T-helper 17 cell (primary cell): ENCODE measurements at places on chromosomes 1 and 21.

- no peak for DNase-seq
These were observed 30.0 kb downstream of the BCAS2 start for GRCh38 chr1:114551400-114551799.

DNA sequence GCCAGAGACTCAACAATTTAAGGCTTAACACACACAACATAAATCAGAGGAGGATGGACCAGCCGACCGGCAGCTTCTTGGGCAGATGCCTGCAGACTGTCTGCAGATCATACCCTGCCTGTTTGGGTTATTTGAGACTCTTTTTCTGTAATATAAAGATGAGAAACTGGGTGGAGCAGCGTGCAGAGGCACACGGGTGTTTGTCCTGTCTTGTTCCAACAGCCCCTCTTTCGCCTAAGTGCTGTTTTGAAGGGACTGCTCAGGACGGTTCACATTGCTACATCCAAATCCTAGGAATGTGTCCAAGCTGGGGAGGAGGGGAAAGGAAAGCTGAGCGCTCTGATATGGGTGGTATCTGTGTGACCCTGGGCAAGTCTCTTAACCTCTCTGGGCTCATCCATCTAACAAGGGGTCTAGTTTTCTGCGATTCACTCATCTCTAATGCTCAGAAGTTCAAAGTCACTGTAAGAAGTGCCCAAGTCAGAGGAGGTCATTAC is 149.9 kb downstream of the CLIC6 start:
- no peak for DNase-seq

GRCh38 chr21:17051054-17051453 is 461.8 kb upstream of the CXADR start:
- DNase-seq, result no peak

- DNase-seq, result peak; percentile 56
These were observed 17.9 kb downstream of the SLC9A1 start for GRCh38 chr1:27136998-27137542.

DNA sequence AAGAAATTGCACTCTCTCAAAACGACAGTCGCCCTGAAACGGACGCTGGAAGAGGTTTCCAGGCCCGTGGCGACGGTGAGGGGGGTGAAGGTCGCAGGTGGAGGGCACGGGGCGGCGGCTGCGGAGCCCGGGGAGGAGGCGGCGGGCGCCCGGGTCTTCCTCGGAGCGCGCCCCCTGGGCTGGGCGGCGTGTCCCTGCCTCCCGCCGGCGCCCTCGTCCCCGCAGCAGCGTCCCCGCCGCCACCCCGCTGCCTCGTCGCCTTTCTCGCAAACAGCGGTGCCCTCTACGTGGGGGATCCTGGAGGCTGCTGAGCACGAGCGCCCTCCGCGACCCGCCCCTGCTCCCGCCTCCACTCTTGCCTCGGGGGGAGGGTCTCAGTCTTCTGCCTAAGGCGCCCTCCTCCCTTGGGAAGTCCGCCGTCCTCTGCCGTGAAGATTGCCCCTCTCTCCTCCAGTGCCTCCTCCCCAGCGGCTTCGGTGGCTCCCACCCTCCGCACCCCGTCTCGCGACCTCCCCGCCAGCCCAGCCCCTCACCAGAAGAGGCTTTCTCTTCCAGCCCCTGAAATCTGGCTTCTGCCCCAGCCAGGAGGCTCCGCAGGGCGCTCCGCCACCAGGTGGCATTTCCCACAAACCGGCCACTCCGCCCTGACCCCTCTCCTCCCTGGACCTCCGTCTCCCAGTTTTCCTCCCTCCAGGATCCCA is 227.4 kb downstream of the SDCCAG8 start:
- DNase-seq, result no peak

DNA sequence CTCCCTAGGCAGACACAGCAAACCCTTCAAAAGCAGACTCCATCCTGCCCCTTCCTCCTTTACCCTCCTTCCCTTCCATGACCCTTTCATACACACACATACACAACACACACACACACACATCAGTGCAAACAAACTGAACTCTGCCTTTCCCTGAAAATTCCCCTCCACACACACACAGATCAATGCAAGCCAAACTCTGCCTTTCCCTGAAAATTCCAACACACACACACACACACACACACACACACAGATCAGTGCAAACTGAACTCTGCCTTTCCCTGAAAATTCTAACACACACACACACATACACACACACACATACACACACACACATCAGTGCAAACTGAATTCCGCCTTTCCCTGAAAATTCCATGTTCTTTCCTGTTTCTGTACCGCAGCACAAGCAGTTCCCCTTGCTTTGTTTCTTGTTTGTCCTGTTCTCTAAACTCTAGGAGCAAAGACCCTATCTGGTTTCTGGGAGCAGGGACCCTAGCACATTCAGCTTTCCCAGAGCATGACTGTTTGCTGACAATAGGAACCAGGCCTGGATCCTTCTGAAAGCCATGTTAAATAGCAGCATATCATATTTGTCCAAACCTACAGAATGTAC is 91.0 kb downstream of the PTPN14 start:
- DNase-seq, result no peak

- no peak for DNase-seq
These were observed 1639.3 kb downstream of the KCNT2 start for GRCh38 chr1:194968916-194969315.

DNA sequence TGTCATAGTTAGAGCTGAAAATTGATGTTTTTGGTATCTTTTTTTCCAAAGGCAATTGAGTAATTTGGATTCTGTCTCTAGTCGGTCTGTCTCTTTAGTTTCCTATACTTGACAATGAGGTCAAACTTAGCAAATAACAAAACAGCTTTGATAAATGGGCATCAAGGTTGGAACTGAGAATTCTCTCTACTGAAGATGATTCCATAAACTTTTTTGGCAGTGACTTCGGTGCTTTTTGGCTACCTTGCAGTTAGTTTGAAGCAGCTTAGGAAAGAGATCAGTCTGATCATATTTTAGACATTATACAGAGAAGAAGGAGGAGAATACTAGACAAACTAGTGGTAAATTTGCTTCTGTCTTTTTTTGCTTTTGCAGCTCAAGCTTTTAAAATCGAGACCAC is 559 bp downstream of the VCAM1 start:
- no peak for DNase-seq

- no peak for DNase-seq
These were observed 19.0 kb downstream of the KDM4A start for GRCh38 chr1:43668956-43669355.

DNA sequence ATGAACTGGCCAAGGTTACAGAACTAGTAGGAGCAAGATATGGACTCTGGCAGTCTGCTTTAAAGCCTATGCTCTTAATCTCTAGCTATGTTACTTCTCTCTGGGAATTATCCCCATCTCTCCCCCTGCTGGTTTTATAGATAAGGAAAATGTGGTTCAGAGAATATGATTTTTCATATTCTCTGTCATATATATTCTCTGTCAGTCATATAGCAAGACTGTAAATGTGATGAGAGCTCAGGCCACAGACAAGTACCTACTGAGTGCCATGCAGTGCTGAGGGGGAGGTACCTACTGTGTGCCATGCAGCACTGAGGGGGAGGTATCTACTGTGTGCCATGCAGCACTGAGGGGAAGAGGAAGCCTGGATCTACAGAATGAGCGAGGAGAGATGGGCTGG is 220.3 kb upstream of the FGGY start:
- DNase-seq, result no peak

DNA sequence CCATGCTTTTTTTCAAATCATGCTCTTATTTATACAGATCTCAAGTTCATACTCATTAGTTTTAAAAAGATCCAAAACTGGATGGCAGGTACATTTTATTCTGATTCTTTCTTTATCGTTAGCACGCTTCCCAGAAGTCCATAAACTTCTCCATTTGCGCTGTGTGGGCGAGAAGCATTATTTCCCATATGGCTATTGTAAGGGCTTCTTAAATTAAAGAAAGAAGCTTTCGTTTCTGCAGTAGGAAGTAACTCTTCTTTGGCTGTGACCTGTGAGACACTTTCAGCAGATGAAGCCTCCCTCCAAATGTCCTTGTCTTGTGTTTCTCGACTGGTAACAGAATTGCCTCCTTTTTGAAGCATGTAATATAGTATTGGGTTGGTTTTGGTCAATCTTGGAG is 100.2 kb downstream of the NRIP1 start:
- DNase-seq, result no peak

DNA sequence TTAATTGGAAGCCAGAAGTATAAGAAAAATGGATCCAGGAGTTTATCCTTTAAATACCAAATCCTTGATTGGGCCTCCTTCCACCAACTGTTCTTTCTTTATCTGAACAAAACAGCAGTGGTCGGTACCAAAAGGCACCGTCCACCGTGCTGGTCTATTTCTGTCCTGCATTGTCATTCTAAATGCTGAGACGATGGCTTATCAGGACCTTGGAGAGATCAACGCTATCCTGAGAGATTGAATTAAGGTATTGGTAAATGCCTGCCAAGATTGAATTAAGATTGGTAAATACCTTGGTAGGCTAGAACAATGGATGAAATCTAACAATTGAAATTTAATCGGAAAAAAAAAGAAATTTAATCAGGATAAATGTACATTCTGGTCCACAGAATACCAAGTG is 73.4 kb upstream of the SOD1 start:
- DNase-seq, result no peak

DNA sequence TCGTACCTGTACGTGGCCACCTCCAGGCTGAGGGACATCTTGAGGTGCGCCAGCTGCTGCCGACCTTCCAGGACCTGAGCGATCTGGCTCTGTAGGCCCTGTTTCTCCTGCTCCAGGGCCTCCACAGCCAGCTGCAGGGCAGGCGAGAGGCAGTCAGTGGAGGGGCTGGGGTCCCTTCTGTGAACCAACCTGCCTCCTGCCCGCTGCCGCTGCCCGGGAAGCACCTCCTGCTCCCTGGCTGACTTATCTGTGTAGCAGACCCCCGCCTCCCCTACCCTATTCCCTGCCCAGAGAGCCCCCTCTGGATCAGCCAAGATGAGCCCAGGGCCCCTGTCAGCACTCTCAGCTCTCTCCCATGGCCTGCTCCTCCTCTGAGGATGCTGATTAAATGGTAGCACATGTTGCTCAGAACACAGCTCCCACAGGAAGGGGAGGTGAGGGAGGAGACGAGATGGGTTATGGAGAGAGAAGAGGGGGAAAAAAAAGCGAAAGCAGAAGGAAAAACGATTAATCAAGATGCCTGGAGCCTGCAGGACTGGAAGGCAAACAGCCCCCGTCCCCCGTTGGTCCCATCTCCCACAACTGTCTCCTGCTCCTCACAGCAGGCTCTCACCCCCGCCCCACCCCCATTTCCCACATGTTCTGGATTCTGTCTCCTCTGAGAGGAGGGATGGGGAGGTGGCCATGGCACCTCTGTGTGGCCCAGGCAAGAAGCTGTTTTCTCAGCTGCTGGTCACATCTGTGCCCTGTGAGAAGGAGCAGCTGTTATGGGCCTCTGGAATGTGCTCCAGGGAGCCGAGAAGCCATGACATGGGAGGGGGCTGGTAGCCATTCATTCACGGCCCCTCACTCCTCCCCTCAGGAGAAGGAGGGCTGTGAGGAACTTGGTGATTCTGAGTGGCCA is 1.7 kb downstream of the NES start:
- DNase-seq, result no peak

DNA sequence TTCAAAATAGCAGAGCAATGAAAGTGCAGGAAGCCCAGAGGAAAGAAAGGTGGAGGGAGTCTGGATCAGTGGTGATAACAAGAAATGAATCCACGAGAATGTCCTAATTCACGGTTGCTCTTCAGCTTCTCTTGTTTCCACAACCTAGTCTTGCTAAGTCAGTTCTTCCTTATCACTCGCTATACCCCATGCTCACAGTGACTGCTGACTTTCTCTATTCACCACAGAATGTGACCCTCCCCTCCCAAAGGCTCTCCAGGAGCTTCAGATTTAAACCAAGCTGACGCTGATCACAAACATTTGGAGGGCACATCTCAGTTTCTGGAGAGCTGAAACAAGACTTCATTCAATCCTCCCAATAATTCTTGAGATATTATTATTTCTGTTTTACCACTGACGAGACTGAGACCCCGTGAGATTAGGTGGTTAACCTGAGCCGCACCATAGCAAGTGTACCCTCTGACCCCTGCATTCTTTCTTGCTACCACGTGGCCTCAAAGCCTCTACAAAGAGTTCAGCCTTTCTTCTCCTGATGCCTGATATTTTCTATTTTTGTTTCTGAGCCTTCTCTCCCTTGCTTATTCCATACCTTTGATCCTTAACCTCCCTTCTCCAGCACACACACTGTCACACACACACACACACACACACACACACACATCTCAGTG is 10.7 kb upstream of the CCN1 start:
- DNase-seq, result no peak

GRCh38 chr1:25863486-25864262 is 4.4 kb upstream of the AUNIP start:
- no peak for DNase-seq

DNA sequence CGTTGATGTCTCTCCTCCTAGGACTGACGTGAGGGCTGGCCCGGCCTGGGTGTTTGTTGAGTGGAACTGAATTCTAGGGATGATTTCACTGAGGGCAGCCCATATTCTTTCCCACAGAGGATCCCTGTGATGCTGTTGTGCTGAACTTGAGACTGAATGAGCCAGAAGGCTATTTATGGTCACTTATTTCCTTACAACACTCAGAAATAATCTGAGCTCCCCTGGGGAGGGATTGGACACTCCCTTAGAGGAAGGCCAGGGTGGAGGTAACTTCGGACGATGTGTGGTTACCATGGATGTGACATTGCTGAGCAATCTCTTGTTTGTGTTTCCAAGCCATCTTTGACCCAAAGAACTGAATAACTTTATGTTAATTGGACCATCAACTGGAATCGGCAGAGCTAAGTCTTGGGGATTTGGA is 5.1 kb upstream of the TMCO4 start:
- no peak for DNase-seq

DNA sequence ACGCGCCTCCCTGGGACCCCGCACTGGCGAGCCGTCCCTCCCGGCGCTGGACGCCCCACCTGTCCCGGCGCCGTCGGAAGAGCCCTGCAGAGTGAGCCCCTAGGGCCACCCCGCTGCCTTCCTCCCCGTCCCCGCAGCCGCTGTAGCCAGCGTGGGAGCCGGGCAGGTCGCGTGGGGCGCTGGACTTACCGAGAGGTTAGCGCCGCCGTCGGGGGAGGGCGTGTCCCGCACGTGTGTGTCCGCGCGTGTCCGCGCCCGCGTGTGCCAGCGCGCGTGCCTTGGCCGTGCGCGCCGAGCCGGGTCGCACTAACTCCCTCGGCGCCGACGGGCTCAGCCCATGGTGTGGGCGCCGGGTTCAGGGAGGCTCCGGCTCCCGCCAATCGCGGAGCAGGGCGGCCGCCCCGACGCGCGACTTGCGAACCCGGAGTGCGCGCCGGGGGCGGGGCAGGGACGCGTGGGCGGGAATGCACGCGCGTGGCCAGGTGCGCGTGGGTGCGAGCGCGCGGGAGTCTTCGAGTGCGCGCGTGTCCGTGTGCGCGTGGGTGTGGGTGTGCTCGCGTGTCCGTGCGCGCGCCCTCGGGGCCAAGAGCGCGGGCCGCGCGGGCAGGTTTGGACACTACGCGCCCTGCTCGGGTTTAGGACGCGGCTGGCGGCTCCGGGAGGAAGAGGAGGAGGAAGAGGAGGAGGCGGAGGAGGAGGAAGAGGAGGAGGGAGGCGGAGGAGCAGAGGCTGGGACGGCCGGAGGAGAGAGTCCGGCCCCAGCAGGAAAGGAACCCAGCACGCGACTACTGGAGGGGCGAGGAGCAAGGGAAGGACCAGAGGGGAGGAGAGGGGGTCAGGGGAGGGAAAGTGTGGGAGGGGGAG is 145.2 kb upstream of the ETS2 start:
- DNase-seq, result no peak
